ENCODE measurements at places on chromosomes 11 and 22.

DNA sequence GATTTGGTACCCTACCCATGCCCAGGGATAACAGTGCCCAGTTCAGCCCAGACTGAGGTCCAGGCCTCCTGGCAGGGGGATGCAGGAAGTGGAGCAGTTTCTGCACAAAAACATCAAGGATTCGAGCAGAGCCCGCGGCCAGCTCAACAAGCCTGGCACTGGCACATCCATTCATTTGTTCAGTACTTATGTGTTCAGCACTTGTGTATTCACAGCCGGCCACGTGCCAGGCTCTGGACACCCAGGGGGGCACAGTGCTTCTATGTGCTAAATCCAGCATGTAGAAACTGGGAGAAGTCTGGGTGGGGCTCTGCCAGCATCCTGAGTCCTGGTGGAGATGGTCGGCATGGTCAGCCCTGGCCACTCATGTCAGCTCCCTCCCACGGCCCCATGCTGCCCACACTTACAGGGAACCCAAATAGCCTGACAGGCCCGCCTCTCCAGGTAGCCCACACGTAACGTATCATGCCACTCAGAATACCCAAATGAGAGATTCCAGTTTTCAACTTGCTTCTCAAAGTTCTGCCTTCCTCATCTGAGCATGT lies 28.5 kb downstream of the LINC01488 start:
- DNase-seq = peak; percentile 63

GRCh38 chr11:2098691-2099515 lies 40.3 kb downstream of the IGF2 start:
- peak; percentile 63 for DNase-seq

- peak; percentile 97 for DNase-seq
Measured at GRCh38 chr11:1262172-1263006, 39.5 kb downstream of the MUC5B start.

DNA sequence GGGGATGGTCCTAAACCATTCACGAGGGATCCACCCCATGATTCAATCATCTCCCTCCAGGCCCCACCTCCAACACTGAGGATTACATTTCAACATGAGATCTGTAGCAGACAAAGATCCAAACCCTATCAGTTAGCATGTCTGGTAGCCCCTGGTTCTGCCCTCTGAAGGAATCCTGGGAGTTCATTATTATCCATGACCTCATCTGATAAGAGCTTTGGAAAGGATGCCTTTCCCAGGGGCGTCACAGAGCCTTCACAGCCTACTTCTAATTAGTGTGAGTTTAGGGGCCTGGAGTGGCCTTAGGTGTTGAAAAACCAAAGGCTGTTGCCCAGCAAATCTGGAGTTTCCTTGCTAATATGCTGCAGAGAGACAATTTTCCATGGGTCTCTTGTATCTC lies 8.6 kb upstream of the EIF3M start:
- DNase-seq = no peak

- DNase-seq = no peak
Measured at GRCh38 chr11:130672911-130673310, 224.5 kb downstream of the ADAMTS15 start.

DNA sequence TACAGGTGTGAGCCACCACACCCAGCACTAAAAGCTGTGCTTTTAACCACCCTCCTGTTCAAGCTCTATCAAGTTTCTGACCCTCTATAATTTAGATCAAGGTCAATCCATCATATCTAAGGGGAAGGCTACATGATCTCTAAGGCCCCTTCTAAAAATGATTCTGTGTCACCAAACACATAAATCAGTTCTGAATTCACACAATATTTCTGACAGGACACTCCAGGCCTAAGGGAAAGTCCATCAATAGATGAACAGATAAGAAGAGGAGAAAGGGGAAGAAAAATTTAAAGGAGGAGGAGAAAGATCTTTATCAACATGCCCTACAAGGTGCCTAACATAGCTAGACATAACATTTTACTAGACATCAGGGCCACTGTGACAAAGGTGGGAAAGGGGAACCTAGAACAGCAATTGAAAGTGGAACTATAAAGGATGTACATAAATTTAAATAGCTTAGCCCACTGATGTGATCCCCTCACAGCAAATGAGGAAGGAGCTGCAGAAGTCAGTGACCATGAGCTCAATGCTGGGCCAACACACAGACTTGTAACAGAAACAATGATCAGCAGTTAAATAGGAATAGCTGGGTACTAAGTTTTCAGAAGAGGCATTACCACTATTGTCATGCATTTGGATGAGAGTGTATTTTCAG lies 4.7 kb downstream of the PRCP start:
- DNase-seq = no peak

DNA sequence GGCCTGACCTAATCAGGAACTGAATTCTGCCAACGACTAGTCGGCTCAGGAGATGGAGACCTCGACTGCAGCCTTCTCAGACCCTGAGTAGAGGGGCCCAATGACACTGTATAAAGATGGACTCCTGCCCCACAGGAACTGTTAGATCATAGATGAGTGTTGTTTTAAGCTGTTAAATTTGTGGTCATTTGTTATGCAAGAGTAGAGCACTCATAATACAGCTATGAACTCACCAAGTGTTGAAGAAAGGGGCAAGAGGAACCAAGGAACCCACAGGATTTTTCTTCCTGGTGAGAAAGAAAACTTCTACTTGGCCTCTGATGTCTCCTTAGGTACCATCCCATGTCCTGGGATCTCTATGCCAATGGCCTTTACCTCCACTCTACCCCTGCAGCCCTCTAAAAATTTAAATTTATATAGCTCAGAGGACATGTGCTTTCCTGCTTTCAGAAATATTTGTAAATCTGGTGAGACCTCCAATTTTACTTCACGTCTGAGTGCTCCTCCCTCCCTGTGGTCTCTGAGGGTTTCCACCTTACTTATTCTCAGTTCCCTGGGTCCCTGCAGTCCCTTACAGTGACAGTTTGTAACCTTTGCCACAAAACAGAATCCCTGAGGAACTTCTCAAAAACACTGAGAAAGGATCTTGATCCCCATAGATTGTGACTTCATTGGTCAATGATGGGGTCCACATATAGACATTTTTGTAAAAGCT lies 256.3 kb upstream of the ARHGAP20 start:
- no peak for DNase-seq

- DNase-seq = no peak
Measured at GRCh38 chr11:37849706-37850105, 1251.7 kb upstream of the RAG2 start.

GRCh38 chr11:94771390-94771789 lies 3.2 kb downstream of the AMOTL1 start:
- DNase-seq = peak; percentile 73

GRCh38 chr11:111845276-111846028 lies 25.9 kb downstream of the ALG9 start:
- DNase-seq = no peak

Measured in sigmoid colon (tissue), 7 donors.